Aorta (tissue), 5 donors: ENCODE measurements at places on chromosomes 7 and 10. TPM values are rescaled to one million over a fixed set of nuclear protein-coding genes. Genes with fewer than 3 reads are reported as not detected.

DNA sequence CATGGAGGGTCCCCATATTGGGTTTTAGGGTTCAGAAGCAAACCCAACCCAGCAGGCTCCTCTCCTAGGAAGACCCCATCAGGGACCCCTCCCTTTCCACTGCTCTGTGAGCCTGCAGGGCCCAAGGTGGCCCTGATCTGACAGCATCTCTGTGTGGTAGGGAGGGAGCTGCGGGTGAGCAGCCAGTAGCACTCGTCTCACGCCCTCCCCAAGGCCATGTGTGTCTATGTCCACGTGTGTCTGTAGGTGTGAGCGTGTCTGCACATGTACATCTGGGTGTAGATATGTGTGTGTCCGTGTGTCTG is 103.5 kb upstream of the FAM20C start:
- DNase-seq: no peak

The FAM180A gene
- 61.8 TPM for total RNA-seq

- DNase-seq: no peak
Observed at GRCh38 chr7:149774237-149775175, 1.1 kb upstream of the ZNF467 start.

The VWDE gene
- 0.21 TPM for total RNA-seq

GRCh38 chr10:1393481-1393880 is 337.3 kb downstream of the WDR37 start:
- DNase-seq: no peak

The DYNC1I1 gene
- 13.3 TPM for total RNA-seq

- no peak for DNase-seq
Observed at GRCh38 chr7:157498657-157499056, 161.9 kb downstream of the DNAJB6 start.

DNA sequence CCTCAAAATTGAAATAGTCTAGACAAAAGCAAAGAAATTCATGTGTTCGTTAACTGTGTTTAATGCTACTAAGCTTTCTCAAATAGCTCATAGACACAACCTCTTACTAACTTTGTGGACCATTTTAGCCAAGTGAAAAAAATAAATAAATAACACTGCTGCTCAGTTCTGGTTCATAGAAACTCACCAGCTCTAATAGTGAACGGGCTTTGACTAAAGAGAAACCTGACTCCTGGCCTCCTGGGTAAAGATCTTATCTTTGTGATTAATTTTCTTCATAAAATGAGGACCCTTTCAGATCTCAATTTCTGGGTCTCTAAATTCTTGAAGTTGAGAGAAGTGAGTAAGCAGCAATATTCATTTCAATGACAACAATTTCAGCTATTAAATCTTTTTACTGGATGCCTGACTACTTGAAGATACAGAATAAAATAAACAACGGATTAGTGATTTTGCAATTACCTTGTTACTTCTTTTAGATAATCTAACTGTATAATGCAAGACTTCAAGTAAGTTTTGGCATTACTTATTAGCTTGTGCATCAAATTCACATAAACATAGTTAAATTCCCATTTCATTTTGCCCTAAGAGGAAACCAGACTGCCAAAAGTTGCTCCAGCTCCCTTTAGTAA is 3.1 kb downstream of the CADPS2 start:
- DNase-seq: no peak

DNA sequence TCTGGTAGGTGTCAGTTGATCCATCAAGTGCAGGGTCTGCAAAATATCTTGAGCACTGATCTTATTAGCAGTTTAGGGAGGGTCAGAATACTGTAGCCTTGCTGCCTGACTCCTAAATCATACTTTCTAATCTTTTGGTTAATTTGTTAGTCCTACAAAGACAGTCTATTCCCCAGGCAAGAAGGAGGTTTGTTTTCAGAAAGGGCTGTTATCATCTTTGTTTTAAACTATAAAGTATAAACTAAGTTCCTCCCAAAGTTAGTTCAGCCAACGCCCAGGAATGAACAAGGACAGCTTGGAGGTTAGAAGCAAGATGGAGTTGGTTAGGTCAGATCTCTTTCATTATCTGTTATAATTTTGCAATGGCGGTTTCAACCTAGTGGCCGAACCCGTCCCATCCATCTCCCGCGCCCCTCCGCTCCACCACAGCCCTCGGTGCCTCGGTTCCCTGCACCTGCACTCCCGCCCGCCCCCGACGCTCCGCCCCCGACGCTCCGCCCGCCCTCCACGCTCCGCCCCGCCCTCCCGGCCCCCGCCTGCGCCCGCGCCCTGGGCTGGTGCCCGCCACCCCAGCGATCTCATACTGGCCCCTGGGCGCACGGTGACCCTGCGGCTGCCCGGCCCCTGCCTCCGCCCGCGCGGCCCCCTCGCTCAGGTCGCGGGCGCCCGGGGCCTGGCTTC is at the start of gene ADCK2:
TSS of gene ADCK2 (plus strand) at position 564 of the 681 bp plus-strand sequence. CDS start 386 bp downstream, outside the sequence.
- DNase-seq: peak; percentile 88

GRCh38 chr10:79055892-79056291 is 12.9 kb upstream of the ZMIZ1 start:
- DNase-seq: peak; percentile 9

GRCh38 chr10:110915035-110915434 is 3.9 kb downstream of the BBIP1 start:
- DNase-seq: no peak

The CCDC3 gene
- total RNA-seq: 166 TPM

DNA sequence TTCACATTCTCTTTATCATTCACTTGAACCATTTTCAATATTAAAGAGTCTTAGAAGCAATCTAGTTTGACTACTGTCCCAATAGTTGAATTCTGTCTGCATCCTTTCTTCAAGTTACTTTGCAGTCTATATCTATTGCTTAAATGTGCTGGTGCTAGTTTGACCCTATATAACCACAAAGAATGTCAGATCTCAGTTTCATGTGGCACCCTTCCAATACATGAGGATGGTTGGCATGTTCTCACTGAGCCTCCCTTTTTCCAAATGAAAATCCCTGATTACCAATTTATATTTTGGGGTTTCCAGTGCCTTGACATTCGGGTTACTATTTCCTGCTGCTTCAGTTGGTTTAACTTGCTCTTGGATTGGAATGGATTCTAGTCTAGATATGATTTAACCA is 292.7 kb downstream of the EXOC4 start:
- DNase-seq: no peak

- DNase-seq: no peak
Observed at GRCh38 chr10:62866451-62866850, 50.3 kb upstream of the EGR2 start.

GRCh38 chr7:50812841-50813475 is 30.3 kb upstream of the GRB10 start:
- peak; percentile 84 for DNase-seq

DNA sequence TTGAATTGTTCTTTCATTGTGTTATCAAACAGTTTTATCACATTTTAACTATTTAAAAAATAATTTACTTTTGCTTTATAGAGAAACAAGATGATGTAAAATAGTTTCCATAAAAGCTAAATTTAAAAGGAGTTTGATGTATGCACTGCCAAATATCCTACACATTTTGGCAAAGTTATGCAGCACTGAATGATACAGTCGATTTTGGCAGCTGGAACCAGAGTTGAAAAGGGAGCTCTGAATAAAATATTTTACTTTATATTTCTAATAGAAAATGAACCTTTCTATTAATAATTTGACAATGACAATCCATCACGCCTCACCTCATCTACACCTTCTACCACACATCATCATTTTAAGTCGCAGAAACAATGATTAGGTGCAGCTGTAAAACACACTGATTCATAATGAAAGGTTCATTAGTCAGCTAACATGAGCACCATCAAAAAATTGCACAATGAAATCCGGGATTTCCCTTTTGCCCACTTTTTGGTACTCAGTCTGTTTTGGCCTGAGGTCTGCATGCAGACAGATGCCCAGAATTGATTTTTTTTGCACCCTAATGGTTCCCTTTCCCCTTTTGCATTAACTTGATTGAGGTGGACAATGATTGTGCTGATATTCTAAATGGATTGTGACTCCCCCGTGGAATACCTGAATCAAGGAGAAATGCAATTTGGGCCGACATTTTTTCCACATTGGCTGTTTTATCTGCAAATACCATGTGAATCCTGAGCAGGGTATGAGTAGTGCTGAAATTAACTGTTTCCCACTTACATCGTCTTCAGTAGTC is 105.8 kb downstream of the THSD7A start:
- DNase-seq: no peak

The KCND2 gene
- total RNA-seq: 1.9 TPM

- DNase-seq: no peak
Observed at GRCh38 chr7:69173846-69174245, 424.4 kb upstream of the AUTS2 start.

DNA sequence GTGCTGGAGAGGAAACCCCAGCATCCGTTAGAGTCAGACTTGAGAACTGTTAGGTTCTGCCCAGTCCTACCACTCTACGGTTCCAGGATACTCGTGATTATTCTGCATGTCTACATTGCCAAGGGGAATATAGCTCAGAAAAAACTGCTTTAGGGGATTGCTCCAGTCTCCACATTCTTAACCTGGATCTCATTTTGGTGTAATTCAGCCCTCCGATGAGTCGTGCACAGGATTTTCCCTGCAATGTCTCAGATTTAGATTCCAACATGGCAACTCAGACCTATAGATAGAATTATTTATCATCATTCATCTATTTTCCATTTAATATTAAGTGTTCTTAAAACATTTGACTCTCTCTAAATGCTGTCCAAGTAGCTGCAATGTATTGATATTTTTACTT is 121.1 kb upstream of the ZEB1 start:
- DNase-seq: no peak

GRCh38 chr7:83325083-83325482 is 162.4 kb upstream of the PCLO start:
- no peak for DNase-seq

The AGBL3 gene
- 2.5 TPM for total RNA-seq

The SEMA3A gene
- total RNA-seq: 5.7 TPM
